ENCODE measurements at places on chromosomes 7 and 10. TPM values are rescaled to one million over a fixed set of nuclear protein-coding genes. Genes with fewer than 3 reads are reported as not detected.
A peak's percentile ranks its signal among the peaks of the same experiment; 100 is the strongest.

- DNase-seq: no peak
- H3K36me3 ChIP-seq: no peaks in the 10 kb centered on the region
- no peak overlapping the region for H3K27ac ChIP-seq
- H3K4me1 ChIP-seq: peaks cover 37% of the 10 kb centered on the region
- H3K27me3 ChIP-seq: no peaks in the 10 kb centered on the region
- no peak overlapping the region for H3K4me3 ChIP-seq
Measured at GRCh38 chr7:30166841-30167235, 32.1 kb downstream of the MTURN start.

GRCh38 chr10:101165736-101166135, 34.6 kb downstream of the TLX1 start:
- H3K4me1 ChIP-seq: no peaks in the 10 kb centered on the region
- H3K27ac ChIP-seq: no peak overlapping the region
- no peak for DNase-seq
- H3K4me3 ChIP-seq: no peak overlapping the region
- H3K27me3 ChIP-seq: peaks cover 3% of the 10 kb centered on the region

DNA sequence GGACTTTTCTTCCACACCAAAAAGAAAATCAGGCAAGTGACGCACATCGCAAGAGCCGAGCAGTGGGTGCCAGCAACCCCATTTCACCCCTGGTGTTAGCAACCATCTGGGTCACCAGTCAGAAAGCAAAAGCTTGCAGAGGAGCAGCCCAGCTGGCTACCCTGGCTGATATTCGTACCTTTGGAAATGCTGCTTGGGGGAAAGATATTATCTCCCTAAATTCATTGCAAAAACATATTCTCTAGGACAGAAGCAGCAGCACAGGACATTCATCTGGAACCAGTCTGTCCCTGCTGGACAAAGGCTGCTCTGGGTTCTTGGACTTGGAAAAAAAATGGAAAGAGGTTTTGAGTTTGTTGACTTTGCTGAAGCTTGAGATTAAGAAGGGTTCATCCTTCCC, 45.8 kb downstream of the ERLIN1 start:
- H3K27ac ChIP-seq: no peak overlapping the region
- no peak overlapping the region for H3K4me3 ChIP-seq
- no peaks in the 10 kb centered on the region for H3K36me3 ChIP-seq
- H3K4me1 ChIP-seq: no peaks in the 10 kb centered on the region

GRCh38 chr7:151930695-151931094, 25.6 kb upstream of the GALNTL5 start:
- H3K27me3 ChIP-seq: no peaks in the 10 kb centered on the region
- H3K36me3 ChIP-seq: no peaks in the 10 kb centered on the region
- no peaks in the 10 kb centered on the region for H3K4me1 ChIP-seq

The TMEM213 gene
- not detected for polyA plus RNA-seq

The LOXL4 gene
- 2.9 TPM for polyA plus RNA-seq

DNA sequence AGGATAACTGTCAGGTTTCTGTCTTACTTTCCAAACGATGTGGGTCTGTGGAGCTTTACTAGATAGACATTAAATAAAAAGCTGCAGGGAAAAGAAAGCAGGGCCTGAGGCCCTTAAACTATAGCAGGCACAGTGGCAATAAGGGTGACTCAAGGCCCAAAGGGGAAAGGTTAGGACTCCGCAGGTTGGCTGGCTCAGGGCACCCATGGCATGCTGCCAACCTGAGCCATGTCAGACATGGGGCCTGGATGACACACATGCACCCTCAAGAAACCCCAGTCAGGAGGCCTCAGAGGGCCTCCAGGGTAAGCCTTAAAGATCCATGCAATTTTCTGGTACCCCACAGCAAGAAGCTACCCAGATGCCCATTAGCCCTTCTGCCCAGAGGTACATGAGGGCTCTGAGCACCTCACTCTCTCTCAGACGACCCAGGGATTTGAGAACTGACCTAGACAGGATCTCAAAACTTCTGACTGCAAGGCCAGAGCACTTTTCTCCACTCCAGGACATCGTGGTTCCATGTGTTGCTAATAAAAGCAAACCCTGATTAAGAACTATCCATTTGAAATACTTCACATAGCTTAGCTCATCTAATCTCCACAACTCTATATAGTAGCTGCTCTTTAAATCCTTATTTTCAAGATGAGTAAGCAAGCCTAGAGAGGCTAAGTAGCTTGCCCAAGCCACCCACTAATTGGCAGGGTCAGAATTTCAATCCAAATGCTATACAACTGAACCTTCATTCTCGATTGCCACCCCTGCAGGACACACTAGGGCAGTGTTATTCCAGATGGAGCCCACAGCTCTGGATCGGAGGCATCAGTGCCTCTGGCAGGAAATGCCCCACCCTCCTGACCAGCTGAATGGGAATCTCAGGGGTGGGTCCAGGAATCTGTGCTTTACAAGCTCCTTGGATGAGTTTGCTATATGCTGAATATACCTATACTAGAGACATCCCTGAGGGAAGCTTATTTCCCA, 132.5 kb upstream of the EFCAB10 start:
- H3K4me3 ChIP-seq: no peak overlapping the region
- DNase-seq: no peak

GRCh38 chr10:84310470-84310869, 17.9 kb upstream of the CCSER2 start:
- H3K27me3 ChIP-seq: no peaks in the 10 kb centered on the region
- no peaks in the 10 kb centered on the region for H3K36me3 ChIP-seq
- no peaks in the 10 kb centered on the region for H3K4me1 ChIP-seq
- no peak overlapping the region for H3K4me3 ChIP-seq
- no peak overlapping the region for H3K27ac ChIP-seq

GRCh38 chr10:124589491-124590041, 127.9 kb downstream of the LHPP start:
- peak overlapping the region; percentile 74 for H3K27ac ChIP-seq
- DNase-seq: peak; percentile 10
- no peaks in the 10 kb centered on the region for H3K36me3 ChIP-seq

- no peaks in the 10 kb centered on the region for H3K36me3 ChIP-seq
- H3K27ac ChIP-seq: no peak overlapping the region
- H3K4me3 ChIP-seq: no peak overlapping the region
- no peak for DNase-seq
- no peaks in the 10 kb centered on the region for H3K27me3 ChIP-seq
- no peaks in the 10 kb centered on the region for H3K4me1 ChIP-seq
Measured at GRCh38 chr10:126592901-126593300, 77.6 kb downstream of the C10orf90 start.

The HOXA13 gene
- 0.08 TPM for polyA plus RNA-seq

GRCh38 chr10:48197236-48197899, 77.1 kb downstream of the FRMPD2 start:
- no peak overlapping the region for H3K27ac ChIP-seq
- H3K36me3 ChIP-seq: no peaks in the 10 kb centered on the region

The TMEM139 gene
- polyA plus RNA-seq: 0.04 TPM

The FKBP6 gene
- polyA plus RNA-seq: not detected

GRCh38 chr7:21169667-21170580, 258.0 kb upstream of the SP4 start:
- H3K4me1 ChIP-seq: no peaks in the 10 kb centered on the region
- no peak overlapping the region for H3K4me3 ChIP-seq
- no peaks in the 10 kb centered on the region for H3K36me3 ChIP-seq
- H3K27me3 ChIP-seq: peaks cover 58% of the 10 kb centered on the region

The LIPJ gene
- polyA plus RNA-seq: 0.03 TPM

The TMEM196 gene
- not detected for polyA plus RNA-seq

The OR13A1 gene
- not detected for polyA plus RNA-seq

The MNX1 gene
- not detected for polyA plus RNA-seq

The PAX4 gene
- not detected for polyA plus RNA-seq

- no peak overlapping the region for H3K4me3 ChIP-seq
- no peaks in the 10 kb centered on the region for H3K4me1 ChIP-seq
- no peak overlapping the region for H3K27ac ChIP-seq
- H3K27me3 ChIP-seq: no peaks in the 10 kb centered on the region
- no peak for DNase-seq
Measured at GRCh38 chr7:57367171-57367570, 82.8 kb upstream of the ZNF716 start.

The GLUD1 gene
- 64.0 TPM for polyA plus RNA-seq

DNA sequence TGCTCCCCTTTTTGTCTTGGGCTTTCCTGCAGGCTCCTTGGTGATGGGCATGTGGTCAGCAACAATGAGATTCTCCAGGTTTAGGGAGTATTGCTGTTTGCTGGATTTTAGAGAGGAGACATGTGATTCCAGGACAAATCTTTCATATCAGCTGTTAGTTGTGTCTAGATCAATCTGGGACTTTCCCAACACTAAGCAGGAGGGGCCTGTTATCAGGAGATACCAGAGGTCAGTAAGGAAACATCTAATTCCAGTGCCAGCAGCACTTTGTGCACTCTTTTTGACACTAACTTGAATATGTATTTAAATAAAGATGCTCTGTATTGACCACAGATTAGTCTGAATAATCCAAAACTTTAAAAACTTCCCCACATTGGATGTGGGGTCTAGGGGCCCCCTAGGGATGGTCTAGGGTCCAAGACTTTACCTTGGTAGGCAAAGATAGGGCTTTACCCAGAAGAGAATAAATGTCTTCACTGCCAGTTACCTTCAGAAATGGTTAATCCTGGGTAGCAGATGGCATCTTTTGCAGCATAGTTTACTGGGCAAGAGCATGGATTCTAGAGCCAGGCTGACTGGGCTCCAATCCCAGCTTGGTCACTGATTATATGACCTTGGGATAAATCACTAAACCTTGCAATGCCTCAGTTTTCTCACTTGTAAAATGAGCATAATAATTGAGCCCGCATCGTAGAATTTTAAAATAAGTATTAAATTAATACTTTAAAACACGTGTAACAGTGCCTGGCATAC, 6.4 kb upstream of the FIGNL1 start:
- no peaks in the 10 kb centered on the region for H3K27me3 ChIP-seq
- H3K36me3 ChIP-seq: no peaks in the 10 kb centered on the region
- no peak for DNase-seq

The TMEM273 gene
- 7.7 TPM for polyA plus RNA-seq

GRCh38 chr7:155524018-155524556, 22.3 kb downstream of the CNPY1 start:
- no peak overlapping the region for H3K27ac ChIP-seq
- no peak overlapping the region for H3K4me3 ChIP-seq
- DNase-seq: no peak
- H3K27me3 ChIP-seq: no peaks in the 10 kb centered on the region
- no peaks in the 10 kb centered on the region for H3K4me1 ChIP-seq

- no peaks in the 10 kb centered on the region for H3K27me3 ChIP-seq
- H3K36me3 ChIP-seq: no peaks in the 10 kb centered on the region
- no peak overlapping the region for H3K4me3 ChIP-seq
- no peaks in the 10 kb centered on the region for H3K4me1 ChIP-seq
Measured at GRCh38 chr7:10798044-10798443, 175.6 kb upstream of the PHF14 start.

DNA sequence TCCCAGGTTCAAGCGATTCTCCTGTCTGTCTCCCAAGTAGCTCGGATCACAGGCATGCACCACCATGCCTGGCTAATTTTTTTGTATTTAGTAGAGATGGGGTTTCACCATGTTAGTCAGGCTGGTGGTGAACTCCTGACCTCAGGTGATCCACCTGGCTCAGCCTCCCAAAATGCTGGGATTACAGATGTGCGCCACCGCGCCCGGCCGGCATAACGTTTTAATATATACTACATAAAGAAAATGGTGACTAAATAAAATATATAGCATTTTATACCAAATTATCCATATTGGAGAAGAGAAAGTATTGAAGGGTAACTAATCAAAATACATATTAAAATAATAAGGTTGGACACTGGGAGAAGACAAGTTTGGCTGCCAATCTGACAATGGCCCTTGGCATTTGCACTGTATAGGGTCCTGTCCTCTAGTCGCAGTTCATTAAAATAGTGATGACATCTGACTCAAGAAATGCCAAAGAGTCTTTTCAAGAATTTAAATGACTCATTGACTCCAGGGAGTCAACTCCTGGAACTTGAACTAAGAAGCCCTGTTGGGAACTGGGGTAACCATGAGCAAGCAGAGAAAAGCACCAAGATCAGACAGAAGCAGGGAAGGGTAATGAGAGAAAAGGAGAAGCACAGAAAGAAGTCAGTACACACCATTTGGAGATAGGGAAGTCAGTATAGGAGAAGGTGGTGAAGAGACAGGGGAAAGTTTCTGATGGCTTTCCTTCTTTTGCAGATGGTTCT, 91.1 kb downstream of the CH25H start:
- DNase-seq: no peak
- no peaks in the 10 kb centered on the region for H3K36me3 ChIP-seq
- H3K4me3 ChIP-seq: no peak overlapping the region
- no peaks in the 10 kb centered on the region for H3K4me1 ChIP-seq
- no peaks in the 10 kb centered on the region for H3K27me3 ChIP-seq

GRCh38 chr10:2728087-2728486, 339.3 kb upstream of the PFKP start:
- H3K36me3 ChIP-seq: no peaks in the 10 kb centered on the region
- no peak for DNase-seq
- H3K27me3 ChIP-seq: no peaks in the 10 kb centered on the region
- no peak overlapping the region for H3K4me3 ChIP-seq
- H3K27ac ChIP-seq: no peak overlapping the region
- no peaks in the 10 kb centered on the region for H3K4me1 ChIP-seq

The PNLIP gene
- polyA plus RNA-seq: 0.10 TPM

DNA sequence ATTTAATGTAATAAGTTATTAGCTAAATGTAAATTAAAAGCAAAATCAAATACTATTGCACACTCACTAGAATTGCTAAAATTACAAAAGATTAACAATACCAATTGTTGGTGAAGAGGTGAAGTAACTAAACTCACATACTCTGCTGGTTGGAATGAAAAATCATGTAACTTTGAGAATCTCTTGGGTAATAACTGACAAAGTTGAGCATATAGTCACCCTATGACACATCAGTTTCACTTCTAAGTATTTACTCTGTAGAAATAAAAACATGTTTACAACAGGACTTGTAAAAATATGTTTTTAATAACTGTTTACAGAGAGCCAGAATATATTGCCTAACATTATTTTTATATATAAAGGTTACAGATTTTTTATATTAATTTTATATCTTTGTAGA, 33.6 kb downstream of the CNTNAP2 start:
- no peak overlapping the region for H3K27ac ChIP-seq
- no peaks in the 10 kb centered on the region for H3K36me3 ChIP-seq
- no peak for DNase-seq
- H3K27me3 ChIP-seq: no peaks in the 10 kb centered on the region

The NEURL1 gene
- polyA plus RNA-seq: 35.9 TPM

The CALML3 gene
- polyA plus RNA-seq: not detected

DNA sequence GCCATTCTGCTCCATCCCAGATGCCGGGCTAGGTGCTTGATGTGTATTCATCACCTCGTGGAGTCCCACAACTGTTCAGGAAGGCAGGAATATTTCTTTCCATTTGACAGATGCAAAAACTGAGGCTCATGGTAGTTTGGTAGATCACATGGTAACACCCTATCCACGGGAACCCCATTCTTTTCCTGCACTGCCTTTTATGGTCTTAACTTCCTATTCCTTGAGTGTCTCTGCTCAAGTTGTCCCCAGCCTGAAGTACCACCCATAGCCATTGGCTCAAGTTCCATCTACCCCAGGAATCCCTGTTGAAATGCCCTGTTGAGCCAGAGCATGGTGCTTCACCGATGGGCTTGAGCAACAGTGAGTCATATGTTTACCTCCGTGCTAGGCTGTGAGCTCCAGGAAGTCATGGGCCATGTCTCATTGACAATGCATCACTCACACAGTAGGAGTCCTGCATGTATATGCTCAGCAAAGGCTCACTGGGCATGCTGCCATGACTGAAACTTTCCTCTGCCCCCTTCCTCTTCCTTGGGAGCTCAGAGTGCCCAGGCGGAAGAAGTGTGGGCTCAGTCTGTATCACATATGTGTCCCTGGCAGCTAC, 71.7 kb upstream of the ADAM12 start:
- no peak for DNase-seq
- H3K4me1 ChIP-seq: no peaks in the 10 kb centered on the region
- no peaks in the 10 kb centered on the region for H3K36me3 ChIP-seq
- no peak overlapping the region for H3K27ac ChIP-seq
- no peak overlapping the region for H3K4me3 ChIP-seq
- H3K27me3 ChIP-seq: no peaks in the 10 kb centered on the region

The HGF gene
- polyA plus RNA-seq: 0.38 TPM

The SNCG gene
- polyA plus RNA-seq: 14.8 TPM
